8988T (cell line): ENCODE measurements at places on chromosomes 2 and 18.

GRCh38 chr2:48471048-48471474, 58.9 kb upstream of the STON1 start:
- DNase-seq = no peak

- DNase-seq = no peak
These were observed 245.6 kb downstream of the HDAC4 start for GRCh38 chr2:239154971-239155805.

DNA sequence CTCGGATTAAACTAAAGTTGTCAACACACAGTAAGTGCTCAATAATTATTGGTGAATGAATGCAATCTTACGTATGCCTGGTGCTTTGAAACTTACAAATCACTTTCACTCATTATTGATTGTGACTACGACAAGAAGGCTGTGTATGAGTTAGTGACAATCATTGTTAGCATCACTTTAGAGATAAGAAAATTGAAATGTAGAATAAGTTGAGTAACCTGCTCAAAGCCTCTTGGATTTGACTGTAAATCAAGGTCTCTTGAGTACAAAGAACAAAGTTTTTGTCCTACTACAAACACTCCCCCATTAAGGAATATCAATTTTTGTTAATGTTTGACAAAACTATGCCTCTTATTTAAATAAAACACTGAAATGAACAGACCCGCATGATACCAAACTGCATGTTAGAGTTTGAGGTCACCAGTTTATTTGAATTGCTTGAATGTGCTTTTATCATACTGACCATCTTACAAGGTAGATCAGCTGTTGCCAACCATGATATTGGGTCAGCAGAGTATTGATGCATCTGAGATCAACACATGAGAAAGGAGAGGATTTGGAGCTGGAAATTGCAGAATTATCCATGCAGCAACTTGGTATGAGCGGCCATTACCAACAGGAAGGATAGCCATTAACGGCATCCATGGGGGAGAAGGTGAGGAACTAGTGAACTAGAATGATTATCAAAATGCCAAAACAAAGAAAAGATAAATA, 142.1 kb downstream of the IRS1 start:
- no peak for DNase-seq

DNA sequence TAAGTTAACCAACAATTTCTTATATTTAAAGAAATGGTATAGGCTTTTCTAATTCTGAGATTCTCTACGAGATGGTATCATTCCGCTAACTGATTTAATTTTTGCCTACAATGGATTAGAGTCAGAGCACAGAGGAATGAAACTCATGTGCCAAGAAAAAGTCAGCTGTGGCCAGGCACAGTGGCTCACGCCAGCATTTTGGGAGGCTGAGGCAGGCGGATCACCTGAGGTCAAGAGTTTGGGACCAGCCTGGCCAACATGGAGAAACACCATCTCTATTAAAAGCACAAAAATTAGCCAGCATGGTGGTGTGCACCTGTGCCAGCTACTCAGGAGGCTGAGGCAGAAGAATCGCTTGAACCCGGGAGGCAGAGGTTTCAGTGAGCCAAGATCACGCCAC, 17.0 kb upstream of the TTN start:
- no peak for DNase-seq

DNA sequence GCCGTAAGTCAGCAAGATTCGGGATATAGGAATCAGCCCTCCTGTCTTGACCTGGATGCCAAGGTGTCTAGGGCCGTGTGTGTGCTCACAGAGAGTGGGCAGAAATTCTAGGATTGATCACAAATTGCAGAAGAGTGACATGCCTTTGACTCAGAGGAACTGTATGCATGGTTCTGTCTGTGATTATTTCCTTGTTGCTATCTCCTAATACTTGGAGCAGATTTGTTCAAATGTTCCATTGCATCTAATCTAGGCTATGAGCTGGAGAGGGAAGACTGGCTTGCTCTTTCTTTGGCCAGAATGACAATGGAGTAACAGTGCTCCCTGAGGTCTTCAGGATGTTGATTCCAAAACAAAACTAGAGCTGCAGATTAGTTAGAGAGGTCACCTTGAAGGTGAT, 115.0 kb downstream of the EN1 start:
- DNase-seq = no peak

DNA sequence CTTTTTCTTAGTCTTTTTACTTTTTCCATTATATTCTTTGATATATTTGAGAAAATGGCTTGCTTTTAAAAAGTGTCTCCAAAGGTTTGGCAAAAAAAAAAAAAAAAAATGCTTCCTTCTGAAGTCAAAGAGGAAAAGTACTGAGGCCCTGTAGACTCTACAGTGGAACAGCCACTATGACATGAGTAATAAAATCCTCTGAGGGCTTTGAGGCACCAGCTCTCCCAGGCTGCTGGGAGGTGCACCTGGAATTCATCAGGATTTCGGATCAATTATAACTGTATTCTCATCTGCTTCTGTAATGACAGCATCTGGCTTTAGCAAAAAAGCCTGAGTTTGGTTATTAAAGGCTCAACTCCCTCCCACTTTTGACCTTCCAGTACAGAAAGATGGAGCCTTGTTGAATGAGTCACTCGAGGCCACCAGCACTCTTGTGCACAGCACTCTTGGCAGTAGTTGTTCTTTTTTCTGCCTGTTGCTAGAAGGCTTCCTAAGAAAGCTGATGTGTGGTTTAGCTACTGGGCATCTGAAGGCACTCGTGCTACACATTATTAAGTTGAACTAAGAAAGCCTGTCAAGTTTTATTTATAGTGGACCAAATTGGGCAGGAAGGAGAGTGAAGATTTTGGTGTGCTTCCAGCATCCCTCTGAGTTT, 131.3 kb downstream of the PRPF40A start:
- DNase-seq = no peak

DNA sequence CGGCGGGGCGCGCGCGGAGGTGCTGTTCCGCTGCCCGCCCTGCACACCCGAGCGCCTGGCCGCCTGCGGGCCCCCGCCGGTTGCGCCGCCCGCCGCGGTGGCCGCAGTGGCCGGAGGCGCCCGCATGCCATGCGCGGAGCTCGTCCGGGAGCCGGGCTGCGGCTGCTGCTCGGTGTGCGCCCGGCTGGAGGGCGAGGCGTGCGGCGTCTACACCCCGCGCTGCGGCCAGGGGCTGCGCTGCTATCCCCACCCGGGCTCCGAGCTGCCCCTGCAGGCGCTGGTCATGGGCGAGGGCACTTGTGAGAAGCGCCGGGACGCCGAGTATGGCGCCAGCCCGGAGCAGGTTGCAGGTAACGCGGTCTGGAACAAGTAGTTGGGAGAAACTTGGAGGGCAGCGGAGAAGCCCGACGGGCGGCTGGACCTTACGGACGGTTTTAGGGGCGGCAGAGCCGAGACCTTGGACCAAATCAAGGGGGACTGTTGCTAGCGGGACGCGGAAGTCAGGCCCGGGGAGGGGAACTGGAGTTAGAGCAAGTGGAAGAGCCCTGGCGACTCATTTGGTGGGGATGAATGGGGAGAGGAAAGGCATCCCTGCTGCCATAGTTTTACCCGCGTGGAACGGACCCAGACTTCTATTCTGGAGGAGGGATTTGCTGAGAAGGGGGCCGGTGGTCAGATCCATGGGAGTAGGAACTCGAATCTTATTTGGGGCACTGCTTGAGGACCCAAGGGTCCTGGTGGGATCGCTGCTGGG, 573 bp downstream of the IGFBP2 start:
- DNase-seq = peak; percentile 65

GRCh38 chr18:9094307-9095226, 7.9 kb upstream of the NDUFV2 start:
- DNase-seq = no peak

GRCh38 chr2:15714609-15715008, 122.9 kb downstream of the DDX1 start:
- no peak for DNase-seq

GRCh38 chr18:77000527-77000926, 132.1 kb downstream of the MBP start:
- DNase-seq = no peak

- DNase-seq = peak; percentile 70
These were observed at the start of gene MYO5B for GRCh38 chr18:50194631-50195532. MYO5B (minus strand) TSS chr18:50195147; CDS start chr18:50194793, 354 bp downstream.

GRCh38 chr2:191714925-191715324, 37.0 kb downstream of the NABP1 start:
- no peak for DNase-seq

- DNase-seq = no peak
These were observed 721.2 kb downstream of the GALR1 start for GRCh38 chr18:77970814-77971213.

DNA sequence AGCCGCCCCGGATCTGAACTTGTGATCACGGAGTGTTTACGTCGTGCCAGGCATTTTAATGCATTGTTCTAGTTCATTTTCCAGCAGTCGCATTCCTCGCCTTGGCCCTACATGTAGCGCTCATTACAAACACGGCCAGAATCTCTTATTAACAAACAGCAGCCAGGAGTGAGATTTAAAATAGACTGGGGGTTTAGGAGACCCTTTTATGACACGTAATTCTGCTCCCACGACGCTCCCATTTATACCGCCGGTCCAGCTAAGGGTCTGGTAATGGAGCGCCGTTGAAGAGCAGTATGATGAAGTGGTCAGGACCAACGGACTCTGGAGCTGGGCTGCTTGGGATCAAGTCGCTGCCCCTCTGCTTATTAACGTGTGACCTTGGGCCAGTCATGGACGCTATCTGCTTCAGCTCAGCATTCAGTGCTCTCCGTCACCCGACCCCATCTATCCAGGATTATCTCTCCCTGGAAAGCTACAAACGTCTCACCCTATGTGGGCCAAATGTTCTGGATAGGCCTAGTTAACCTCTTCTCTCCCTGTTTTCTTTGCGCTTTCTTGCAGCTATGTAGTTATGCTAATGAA, 745 bp downstream of the MSH2 start:
- no peak for DNase-seq

GRCh38 chr2:12694990-12695774, 21.6 kb upstream of the TRIB2 start:
- DNase-seq = no peak

DNA sequence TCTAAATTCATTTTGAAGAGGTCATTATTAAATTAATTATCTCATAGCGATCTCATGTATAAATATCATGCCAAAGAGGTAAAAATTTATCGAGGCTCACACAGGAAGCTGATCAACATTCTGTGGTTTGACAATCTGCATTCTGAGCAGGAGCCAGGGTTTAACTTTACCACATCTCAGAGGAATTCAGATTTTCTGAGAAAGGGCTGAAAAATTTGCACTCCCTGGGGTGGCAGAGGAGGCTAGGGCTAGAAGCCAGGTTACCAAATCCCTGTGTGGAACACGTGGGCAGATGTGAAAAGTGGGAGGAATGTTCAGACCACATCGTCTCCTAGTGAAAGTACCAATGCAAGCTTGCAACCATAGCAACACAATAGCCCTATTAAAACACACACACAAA, 63.5 kb upstream of the CTLA4 start:
- DNase-seq = no peak

GRCh38 chr2:45612731-45613130, 1.7 kb upstream of the SRBD1 start:
- DNase-seq = no peak

- no peak for DNase-seq
These were observed 31.4 kb upstream of the KCMF1 start for GRCh38 chr2:84939426-84940087.

- DNase-seq = no peak
These were observed 768.9 kb downstream of the SLC4A3 start for GRCh38 chr2:220396287-220396686.

- DNase-seq = no peak
These were observed 273.3 kb downstream of the ZNF407 start for GRCh38 chr18:74870950-74871349.

- DNase-seq = no peak
These were observed 48.7 kb upstream of the ANXA4 start for GRCh38 chr2:69693059-69693774.

DNA sequence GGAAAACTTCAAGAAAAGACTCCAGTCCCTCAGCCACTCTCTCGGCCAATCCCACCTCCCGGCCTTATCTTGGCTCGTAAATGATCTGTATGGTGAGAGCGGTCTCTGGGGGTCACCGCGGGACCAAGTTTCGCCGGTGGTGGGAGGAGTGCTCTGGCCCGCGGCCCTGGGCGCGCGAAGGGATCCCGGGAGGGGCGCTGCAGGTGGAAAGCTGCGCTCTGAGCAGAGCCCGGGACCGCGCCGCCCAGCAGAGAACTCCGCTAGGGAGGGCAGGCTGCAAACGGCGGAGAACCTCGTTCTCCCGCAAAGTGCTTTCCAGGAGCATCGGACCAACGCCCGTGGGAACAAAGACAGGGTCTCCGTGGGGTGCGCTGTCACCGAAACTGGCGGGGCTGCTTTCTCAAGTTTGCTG, 622 bp downstream of the LRP2 start:
- DNase-seq = peak; percentile 55

GRCh38 chr2:231513746-231514224, 16.5 kb downstream of the NMUR1 start:
- no peak for DNase-seq

- no peak for DNase-seq
These were observed 21.1 kb downstream of the TMEM182 start for GRCh38 chr2:102782933-102783332.

DNA sequence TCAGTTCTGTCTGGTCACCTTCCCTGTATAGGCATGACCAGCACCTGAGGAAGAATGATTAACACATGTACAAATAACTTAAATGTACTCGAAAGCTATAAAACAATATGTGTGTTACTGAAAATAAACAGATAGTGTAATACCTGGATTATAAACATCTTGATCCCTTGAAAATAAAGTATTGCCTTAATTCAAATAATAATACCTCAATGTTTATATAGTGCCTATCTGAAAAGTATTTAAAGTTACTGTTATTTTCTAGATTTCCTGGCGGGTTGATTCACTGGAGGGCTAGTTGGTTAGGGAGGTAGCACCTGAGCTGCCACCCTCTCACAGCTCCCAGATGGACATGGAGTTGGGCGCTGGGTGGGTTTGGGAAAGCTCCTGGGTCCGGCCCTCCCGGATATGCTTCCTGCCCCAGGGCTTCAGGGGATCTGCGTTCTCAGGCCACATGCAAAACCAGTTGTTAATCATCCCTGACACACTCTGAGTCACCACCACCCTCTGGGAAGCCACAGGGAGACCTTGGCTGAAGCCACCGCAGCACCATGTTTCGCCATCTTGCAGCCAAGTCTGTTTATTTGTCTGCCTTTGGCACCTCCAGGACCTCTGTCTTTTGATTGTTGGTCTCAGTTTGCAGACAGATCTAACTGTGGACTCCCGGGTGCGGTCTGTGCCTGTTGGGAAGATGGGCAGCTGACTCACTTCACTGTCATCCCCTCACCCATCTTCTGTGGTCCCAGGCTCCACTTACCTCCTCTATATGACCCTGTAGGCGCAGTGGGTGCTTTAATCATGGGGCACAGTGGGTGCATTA, 35.3 kb downstream of the RAB31 start:
- DNase-seq = peak; percentile 66

DNA sequence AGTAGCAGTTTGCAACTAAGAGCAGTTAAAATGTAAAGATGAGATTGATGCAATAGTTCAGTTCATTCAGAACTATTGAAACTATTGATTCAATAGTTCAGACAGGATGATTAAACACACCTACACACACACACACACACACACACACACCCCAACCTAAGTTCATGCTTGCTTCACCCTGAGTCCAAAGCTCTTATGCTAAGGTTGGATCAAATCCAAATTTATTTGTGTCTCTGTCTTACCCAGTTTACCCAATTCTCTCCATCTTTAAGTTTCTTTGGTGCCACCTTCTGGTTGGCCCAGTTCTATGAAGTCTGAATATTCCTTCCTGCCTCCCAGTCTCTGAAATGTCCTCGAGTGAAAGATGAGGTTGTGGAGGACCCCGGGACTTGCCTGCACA, 5.1 kb downstream of the SERPINB8 start:
- no peak for DNase-seq

- no peak for DNase-seq
These were observed 206.3 kb downstream of the PID1 start for GRCh38 chr2:229064749-229065148.

- DNase-seq = no peak
These were observed 12.6 kb downstream of the MBP start for GRCh38 chr18:77119851-77120491.
